ENCODE measurements at places on chromosomes 3 and 15. TPM values are rescaled to one million over a fixed set of nuclear protein-coding genes. Genes with fewer than 3 reads are reported as not detected.

PRKCD gene
- total RNA-seq: 72.8 TPM

CTXN2 gene
- not detected for total RNA-seq

- no peak overlapping the region for H3K4me3 ChIP-seq
- no peaks in the 10 kb centered on the region for H3K27me3 ChIP-seq
- H3K4me1 ChIP-seq: peaks cover 12% of the 10 kb centered on the region
- no peak for DNase-seq
Measured at GRCh38 chr3:138818185-138818860, 16.4 kb downstream of the PIK3CB start.

- no peaks in the 10 kb centered on the region for H3K36me3 ChIP-seq
- no peak for DNase-seq
- no peak overlapping the region for H3K27ac ChIP-seq
- no peak overlapping the region for H3K4me3 ChIP-seq
Measured at GRCh38 chr3:119297169-119297568, 3.0 kb downstream of the ARHGAP31 start.

DNA sequence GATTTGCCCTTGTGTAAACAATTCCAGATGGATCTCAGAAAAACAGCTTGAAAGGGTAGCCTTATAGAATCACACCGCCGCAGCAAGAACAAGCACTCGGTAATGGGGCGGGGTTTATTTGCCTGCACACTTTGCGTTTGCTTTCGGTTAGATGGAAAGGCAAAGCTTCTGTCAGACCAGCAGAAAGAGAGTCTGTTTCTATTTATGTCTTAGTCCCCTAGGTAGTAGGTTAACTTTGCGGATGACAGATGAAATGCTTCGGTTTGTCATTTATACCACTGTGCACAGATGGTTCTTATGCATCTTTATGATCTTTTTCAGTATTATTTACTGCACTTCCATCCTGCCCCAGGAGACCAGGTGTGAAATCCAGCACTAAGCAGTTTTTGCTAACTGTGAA lies 62.2 kb downstream of the PYDC2 start:
- H3K27ac ChIP-seq: no peak overlapping the region
- H3K4me1 ChIP-seq: no peaks in the 10 kb centered on the region
- DNase-seq: no peak
- H3K4me3 ChIP-seq: no peak overlapping the region
